ENCODE measurements at places on chromosomes 12 and 14.

DNA sequence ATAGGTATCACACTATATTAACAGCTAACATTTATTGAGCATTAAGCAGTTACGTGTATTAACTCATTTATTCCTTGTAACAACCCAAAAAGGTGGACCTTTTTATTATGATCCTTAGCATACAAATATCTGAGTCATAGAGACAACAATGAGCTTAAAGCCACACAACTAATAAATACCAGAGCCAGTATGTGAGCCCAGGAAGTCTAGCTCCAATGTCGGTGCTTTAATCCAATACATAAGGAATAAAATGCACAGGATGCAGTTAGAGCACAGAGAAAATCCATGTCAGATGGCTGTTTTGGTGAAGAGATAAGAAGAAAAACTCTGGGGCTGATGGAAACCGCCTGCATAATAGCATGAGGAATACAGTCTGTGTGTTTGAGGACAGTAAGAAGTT lies 888.6 kb downstream of the TMTC2 start:
- DNase-seq: no peak

DNA sequence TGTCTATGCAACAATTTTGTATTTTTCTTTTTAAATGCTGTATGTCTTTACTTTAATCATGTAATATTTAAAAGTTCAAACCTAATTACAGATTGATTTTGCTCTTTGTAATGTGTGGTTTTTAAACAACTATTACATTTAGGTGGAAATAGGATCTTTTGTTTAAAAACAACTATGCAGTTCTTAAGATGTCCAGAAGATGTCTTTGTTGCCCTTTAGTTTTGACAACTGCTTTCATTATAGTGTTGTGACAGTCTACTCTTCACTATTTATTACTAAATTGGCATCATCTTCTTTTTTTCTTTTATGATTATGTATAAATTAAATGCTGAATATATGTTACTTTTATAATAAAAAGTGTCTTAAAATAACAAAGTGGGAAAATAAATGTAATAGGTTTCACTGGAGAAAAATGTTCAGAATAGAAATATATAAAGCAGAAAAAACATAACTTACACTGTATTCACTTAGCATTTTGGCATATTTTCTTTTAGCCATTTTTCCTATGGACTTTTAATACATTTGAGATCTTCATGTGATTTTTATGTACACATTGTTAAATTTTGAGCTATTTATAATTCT lies 27.1 kb upstream of the PCNX4 start:
- peak; percentile 58 for DNase-seq

GRCh38 chr12:13121568-13121967 lies 18.1 kb upstream of the GSG1 start:
- no peak for DNase-seq

GRCh38 chr14:103551338-103551762 lies 11.1 kb downstream of the BAG5 start:
- DNase-seq: no peak

- DNase-seq: no peak
Measured at GRCh38 chr12:30796313-30796780, 41.6 kb upstream of the CAPRIN2 start.

DNA sequence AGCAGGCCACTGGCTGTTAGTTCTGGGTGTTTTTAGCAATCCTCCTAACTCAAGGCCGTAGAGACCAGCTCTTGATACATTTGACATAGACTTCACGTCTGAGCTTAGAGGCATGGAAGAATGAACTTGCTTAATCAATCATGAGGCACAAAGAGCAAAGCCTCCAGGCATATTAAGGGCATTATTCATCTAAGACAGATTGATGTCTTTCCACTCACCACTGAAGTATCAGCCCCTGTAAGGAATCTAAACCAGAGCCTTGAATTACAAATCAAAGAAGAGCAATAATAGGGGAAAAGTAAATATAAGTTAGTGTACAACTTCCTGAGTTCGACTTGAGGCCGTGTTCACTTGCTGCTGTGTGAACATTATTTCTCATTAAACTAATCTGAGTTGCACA lies 1470.7 kb downstream of the AACS start:
- no peak for DNase-seq

- no peak for DNase-seq
Measured at GRCh38 chr14:69528143-69528542, 43.6 kb downstream of the PLEKHD1 start.

DNA sequence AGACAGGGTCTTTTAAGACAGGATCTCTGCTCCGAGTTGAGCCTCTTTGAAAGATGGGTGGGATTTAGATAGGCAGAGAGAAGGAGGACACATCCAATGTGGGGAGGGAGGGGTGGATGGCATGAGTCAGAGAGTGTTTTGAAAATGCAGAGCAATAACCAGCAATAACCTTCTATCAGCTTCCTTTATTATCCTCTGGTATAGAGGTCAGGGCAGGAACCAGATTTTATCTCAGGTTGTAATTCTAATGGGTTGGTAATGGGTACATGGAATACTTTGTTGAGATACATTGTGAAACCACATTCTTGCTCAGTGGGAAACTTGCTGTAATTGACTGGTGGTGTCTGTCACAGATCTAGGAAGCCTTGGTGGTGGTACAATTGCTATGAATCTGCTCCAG lies 37.6 kb upstream of the CCDC63 start:
- no peak for DNase-seq

DNA sequence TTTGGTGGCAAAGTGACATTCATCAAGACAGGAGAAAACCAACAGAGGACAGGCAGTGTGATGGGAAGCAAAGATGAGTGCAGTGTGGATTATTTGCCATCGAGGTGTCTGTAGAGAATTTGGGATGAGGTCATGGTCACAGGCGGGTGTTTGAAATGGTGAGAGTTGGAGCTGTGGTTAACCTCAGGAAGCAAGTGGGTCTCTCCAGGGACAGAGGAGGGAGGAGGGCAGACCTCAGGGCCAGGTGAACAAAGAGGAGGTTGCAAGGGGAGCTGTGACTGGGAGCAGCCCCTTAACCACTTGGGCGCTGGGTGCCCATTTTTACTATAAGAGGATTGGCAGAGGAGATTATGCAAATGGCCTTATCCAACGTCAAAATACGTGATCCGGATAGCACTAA lies 7.0 kb downstream of the FZD10 start:
- no peak for DNase-seq

GRCh38 chr12:105733579-105733978 lies 403.1 kb downstream of the C12orf75 start:
- DNase-seq: no peak

DNA sequence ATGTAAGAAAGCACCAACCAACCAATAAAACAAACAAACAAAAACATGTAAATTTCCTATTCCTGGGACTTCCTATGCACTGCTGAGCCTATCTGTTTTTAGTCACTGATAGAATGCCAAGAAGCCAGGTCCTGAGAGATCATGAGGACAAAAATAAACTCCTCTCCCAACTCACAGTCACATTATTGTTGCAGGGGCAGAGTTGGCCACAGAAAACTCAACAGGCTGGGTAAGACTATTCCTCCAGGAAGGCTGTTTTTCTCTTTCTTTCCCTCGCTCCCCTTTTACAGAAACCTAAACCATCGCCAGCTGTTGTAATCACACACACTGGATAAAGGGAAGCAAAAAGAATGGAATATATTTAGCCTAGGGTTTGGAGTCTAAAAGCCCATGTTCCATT lies 55.8 kb upstream of the METAP2 start:
- no peak for DNase-seq

GRCh38 chr12:15268927-15269552 lies 47.8 kb upstream of the RERG start:
- peak; percentile 28 for DNase-seq

DNA sequence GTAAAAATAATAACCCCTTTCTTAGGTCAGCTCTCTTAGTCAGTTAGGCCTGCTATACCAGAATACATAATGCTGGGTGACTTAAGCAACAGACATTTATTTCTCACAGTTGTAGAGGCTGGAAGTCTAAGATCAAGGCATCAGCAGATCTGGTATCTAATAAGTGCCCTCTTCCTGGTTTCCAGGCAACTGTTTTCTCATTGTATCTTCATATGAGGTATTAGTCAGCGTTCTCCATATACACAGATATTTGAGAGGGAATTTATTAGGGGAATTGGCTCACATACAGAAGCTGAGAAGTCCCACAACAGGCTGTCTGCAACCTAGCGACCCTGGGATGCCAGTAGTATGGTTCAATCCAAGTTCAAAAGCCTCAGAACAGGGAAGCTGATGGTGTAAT lies 896.0 kb downstream of the GALC start:
- no peak for DNase-seq

- peak; percentile 37 for DNase-seq
Measured at GRCh38 chr12:81992461-81992860, 233.3 kb upstream of the PPFIA2 start.

- DNase-seq: no peak
Measured at GRCh38 chr12:3137268-3137781, 60.1 kb downstream of the TSPAN9 start.

GRCh38 chr12:127925971-127926370 lies 341.0 kb upstream of the TMEM132C start:
- DNase-seq: no peak

- DNase-seq: no peak
Measured at GRCh38 chr12:49767333-49767732, 26.0 kb downstream of the TMBIM6 start.

DNA sequence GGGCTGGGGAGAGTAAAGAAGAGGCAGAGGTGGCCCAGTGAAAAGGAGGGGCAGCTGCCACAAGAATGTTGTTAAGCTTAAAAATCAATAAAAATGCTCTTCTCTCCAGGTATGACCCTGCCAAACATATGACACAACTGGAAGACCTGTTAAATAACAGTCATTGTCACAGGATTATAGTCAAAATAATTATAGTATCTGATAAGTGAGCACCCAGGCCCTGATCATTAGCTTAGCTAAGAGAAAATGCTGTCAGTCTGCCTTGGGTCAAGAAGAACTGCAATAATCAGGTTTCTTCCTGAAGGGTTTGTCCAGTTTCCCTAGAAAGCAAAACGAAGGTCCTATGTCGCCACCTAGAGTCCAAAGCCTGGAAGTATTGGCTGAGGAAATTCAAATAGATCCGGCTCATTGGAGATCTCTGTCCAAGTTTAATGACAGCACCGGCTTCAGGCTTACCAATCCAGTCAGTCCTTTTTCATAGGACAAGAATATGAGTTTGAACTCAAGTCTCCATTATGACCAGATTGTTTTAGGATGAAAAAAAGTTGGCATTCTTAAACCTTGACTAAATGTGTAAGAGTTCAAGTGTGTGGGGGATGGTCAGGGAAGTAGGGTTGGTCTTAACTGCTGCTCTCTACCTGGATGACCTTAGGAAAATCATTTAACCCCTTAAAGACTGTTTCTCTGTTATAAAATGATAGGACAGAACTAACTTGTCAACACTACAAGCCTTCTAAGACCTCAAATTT lies 22.5 kb upstream of the NKX2-8 start:
- DNase-seq: no peak

DNA sequence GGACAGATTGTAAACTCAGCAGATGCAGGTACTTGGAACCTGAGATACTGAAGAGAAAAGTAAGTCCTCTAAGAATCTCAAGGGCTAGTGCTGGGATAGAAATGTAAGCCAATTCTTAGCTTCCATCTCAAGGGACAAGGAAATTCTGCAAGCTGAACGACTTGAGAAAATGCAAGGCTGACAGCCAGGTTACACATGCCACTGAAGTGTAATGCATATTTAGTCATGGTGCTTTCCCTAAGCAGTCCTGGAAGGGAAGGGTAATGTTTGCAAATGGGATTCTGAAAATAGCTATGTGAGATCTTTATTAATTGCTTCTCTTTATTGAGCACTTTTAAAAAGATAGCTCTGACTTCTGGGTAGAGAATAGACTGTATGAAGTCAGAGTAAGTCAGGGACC lies 402.7 kb upstream of the SEL1L start:
- DNase-seq: no peak

GRCh38 chr12:113201187-113202177 lies 16.0 kb downstream of the RITA1 start:
- no peak for DNase-seq

GRCh38 chr14:31025367-31026076 lies at the start of gene AP4S1:
Gene AP4S1, plus strand, starts transcription at chr14:31025649. Its CDS starts 40,548 bp downstream, at chr14:31066197.
- DNase-seq: peak; percentile 59

DNA sequence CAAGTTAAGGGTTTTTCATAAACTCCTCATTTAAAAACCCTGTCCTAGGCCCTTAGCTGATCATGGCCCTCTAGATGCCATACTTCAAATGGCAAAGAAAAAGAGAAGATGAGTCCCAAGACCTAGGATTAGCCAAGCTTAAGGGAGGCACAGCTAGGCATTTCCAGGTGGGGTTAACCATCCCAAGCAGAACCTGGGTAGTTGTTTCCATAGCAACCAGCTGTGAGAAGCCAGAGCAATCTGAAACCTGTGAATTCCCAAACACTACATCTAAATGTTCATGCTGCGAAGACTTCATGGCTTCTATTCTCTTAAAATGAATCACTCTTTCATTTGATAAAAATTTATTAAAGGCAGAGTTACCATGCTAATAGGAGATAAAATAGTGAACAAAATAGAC lies 372.9 kb downstream of the C12orf50 start:
- no peak for DNase-seq

- no peak for DNase-seq
Measured at GRCh38 chr12:29921307-29921706, 137.6 kb upstream of the TMTC1 start.

DNA sequence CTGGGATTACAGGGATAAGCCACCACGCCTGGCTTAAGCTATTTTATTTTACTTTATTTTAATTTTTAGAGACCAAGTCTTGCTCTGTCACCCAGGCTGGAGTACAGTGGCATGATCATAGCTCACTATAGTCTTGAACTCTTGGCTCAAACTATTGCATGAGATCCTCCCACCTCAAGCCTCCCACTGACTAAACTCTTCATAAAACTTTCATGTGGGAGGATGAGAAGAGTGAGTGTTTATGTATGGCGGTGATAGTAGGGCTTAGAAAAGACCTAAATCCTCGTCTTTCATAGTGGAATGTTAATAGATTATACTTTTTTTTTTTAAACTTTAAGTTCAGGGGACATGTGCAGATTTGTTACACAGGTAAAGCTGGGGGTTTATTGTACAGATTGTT lies 23.5 kb upstream of the PPP4R3A start:
- DNase-seq: no peak

- no peak for DNase-seq
Measured at GRCh38 chr14:32217301-32217700, 14.2 kb upstream of the RNU6-8 start.

DNA sequence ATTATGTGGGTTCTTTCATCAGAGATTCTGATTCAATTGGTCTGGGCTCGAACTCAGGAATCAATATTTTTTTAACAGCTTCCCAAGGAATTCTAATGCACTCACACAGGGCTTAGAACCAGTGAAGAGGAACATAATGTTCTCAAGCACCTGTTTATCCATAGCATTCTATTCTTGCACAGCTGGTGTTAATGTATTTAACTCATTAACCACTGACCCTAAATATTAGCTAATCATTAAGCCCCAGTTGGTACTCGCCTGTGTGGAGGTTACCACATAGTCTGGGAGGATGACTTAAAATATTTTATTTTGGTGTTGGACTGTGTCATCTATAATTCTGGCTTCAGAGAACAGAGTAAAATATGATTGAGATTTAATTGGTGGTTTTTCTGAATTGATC lies 45.3 kb downstream of the LRP6 start:
- no peak for DNase-seq

DNA sequence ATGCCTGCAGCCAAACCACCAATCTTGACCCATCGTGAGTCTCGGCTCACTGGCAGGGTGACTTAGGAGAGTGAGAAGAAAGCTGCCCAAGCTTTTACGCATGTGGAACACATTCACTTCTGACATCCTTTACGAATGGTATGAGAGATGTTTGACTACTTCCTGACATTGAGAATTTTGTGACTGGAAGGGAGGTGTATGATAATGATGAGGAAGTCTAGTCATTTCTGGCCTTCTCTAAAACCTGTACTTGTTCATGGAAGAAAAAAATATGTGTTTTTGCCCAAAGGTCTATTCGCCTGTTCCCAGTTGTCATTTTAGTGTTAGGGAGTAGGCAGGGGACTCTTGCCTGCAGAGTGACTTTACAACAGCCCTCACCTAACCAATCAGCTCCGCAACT lies 227.2 kb upstream of the ATP2B1 start:
- no peak for DNase-seq

Data from CD4-positive, alpha-beta T cell treated with Interferon alpha-2 for 1 hour (primary cell).